ENCODE measurements at places on chromosomes 11 and 22.

DNA sequence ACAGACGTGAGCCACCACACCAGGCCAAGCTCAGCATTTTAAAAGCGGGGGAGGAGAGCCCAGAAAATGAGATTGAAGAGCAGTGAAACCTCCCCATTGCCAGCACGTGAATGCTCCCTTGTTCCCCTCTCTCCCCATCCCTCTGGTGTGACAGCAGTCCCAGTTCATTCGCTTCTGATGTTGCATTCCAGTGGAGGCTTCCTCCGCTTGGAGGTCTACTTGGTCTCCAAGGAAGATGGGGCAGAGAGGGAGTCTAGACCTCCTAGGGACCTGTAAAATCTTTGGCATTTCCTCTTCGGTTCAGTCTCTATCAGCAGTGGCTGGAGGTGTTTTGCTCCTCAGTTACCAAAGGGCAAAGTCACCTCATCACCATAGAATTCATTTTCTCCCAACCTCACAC is 30.2 kb upstream of the EP300 start:
- DNase-seq = no peak

DNA sequence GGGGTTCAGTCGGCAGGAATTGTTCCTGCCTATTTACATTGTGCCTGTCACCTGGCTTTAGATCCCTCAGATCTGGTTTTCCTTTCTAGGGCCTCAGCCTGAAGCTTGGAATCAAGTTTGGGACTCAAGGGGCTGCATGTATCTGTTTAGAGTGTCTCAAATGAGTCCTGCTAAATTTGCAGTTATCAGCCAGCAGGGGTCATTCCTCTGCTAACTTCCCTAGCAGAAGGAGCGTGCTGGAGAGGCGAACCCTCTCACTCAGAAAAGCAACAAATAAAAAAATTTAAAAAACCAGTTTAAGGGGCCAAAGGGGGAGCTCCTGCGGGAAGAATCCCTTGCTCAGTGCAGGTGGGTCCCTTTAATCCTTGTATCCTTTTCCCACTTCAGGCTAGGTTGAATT is 1220.2 kb downstream of the JRKL start:
- no peak for DNase-seq

DNA sequence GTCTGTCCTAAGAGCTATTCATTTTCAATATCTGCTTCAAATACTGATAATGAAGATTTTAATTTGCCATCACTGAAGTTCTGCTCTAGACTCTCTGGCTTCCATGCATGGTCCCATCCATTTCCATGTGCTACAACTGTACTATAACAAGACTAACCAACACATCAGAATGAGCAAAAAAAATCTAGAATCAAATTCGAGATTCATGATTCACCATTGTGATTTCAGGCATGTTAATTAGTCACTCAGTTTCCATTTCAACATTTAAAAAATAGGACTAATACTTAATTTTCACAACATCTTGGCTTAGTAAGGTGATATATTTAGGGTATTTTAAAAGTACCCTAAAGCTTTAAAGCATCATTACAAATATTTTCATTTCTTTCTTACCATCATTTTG is 22.8 kb downstream of the PICALM start:
- DNase-seq = no peak

DNA sequence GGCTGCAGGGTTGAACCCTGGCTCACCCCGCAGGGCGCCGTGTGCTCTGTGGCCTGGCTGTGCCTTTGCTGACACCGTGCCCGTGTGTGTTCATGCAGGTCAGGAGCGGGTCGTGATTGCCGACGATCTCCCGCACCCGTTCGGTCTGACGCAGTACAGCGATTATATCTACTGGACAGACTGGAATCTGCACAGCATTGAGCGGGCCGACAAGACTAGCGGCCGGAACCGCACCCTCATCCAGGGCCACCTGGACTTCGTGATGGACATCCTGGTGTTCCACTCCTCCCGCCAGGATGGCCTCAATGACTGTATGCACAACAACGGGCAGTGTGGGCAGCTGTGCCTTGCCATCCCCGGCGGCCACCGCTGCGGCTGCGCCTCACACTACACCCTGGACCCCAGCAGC is 47.0 kb upstream of the PPP6R3 start:
- DNase-seq = no peak

DNA sequence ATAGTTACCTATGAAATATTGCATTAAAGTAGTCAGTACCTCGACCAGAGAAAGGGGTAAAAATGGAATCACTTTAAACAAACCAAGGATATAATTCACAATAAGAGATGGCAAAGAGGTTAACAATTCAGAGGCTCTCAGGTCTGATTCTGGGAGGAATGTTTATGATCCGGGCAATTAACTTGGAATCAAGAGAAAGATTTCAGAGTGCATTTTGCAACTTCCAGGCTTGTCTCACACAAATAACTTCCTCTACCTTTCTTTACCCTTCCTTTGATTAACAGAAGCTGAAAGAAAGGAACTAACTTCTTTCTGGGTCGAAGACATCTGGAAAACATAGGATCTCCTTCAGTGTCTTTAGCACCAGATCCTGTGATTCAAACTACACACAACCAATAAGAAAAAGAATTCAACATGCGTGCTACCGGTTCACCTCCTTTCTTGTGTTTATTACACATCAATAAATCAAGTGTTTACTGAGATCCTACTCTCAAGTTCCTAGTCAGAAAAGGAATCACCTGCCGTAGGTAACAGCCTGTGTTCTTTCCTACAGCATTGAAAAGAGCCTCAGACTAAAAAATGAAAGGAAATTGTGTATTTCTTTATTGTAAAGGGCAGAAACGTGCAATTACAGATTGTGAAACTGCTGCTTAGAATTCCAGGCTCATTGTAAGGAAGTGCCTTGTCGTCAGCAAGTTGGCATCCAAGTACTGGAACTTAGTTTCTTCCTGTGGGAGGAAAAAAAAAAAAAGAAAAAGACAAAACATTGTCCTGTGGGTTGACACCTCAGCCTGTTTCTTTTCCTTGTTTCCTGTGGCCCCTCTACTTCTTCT is 29.5 kb downstream of the CARD18 start:
- DNase-seq = no peak

DNA sequence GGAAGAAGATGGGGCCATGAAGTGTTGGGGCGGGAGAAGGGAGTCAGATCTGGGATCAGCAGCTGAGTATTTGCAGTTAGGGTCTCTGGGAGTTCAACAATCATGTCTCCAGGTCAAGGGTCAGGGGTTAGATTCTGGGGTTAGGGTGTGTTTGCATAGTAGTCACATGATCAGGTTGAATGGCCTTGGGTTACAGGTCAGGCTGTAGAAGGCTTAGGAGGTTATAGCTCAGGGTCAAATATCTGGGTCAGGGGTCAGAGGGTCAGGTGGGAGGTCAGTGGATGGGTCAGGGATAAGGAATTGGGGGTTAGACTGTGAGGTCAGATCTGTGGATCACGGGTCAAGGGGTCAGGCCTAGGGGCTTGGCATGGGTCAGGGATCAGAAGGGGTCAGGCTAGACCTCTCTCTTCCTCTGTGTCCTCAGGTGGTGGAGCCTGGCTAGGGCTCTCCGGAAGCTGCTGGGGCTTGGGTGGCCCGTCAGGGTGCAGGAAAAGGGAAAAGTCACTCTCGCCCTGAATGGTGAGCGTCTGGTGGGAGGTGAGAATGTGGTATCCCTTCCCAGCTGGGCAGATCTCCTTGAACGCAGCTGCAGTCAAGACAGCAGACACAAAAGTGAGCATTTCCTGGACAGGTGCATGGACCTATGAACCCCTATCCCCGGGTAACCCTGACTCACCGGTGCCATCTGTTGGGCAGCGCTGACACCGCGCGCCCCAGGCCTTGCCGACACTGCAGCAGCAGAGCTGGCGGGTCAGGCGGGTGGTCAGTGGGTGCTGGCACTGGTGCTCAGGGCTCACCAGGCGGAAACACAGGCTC is 6.4 kb downstream of the LTBP3 start:
- DNase-seq = no peak

DNA sequence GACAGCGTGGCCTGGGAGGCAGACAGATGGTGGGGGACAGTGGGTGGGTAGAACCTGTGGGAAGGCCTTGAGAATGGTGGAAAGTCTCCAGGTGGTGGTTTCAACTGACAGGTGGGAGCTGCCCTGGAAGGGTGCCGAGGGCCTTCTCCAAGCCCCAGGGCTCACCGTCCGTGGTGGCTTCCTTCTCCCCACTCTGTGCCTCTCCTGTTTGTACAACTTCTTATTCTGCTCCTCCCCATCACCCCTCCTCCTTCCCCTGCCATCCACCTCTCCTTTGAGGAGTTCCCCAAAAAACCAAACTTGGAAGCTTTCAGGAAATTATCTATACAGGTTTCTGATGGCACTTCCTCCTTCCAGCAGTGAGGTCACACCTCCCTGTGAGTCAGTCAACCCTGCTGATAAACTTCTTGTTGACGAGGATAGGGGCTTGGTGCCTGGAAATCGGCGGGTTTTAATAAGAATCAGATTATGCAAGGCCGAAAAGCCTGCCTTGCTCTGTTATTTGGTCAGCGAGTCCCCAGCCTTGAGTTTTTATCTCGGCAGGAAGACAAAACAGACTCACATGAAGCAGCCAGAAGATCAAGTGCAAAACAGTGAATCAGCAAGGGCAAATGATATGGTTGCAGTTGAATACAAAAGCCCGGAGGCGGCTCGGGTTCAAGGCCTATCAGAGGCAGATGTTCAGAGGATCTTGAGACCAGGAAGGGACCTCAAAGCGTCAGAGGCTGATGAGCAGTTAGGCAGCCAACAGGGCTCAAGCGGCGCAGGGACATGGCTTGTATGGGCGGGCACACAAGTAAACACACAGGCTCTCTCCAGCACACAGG is 9.5 kb upstream of the ST3GAL4 start:
- no peak for DNase-seq

- no peak for DNase-seq
These were observed 84.3 kb upstream of the SHISAL1 start for GRCh38 chr22:44396727-44397722.
